ENCODE measurements at places on chromosomes 2 and 18.

DNA sequence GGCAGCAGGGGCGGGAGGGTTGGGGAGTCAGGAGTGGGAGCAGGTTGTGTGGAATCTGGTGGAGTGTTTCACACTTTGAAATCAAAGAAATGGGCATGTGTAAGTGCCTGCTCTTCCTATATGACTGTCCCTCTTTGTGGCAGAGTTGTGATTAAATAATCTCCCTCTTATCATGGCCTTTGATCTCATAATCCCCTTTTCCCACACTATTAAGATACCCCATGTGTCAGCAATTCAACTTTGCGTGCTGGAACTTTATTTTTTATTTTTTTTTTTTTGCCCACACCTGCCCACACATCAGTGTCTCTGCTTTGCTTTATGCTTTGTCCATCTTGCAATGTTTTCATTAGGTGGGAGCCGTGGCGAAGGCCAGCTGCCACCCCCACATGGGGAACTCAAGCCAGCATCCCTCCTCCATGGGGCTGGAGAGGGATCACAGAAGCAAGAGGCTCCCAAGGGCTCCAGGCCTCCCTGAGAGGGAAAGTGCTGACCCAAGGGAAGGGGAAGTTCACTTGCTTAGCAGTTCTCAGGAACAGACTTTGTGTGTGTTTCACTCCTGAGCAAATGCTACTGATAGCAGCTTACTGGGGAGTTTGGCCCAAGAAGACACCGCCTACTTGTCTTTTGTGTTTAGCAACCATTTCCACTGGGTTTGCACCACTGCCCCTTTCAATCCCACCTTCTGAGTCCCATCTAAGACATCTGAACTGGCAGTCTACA is 243.4 kb downstream of the BCL11A start:
- DNase-seq, result no peak

DNA sequence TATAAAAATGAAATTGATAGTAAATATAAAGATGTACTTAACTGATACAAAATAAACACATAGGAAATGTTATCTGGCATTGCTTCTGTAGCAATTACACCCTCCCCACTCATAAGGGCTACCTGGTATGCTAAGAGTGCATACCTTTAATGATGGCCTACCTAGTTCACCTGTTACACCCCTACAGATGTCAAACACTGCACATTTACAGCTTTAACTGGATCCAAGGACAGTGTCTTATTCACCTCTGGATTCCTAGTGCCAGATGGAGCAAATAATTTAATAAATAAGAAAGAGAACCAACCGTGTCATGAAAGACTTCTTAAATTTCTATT is 15.3 kb upstream of the SEC11C start:
- no peak for DNase-seq

DNA sequence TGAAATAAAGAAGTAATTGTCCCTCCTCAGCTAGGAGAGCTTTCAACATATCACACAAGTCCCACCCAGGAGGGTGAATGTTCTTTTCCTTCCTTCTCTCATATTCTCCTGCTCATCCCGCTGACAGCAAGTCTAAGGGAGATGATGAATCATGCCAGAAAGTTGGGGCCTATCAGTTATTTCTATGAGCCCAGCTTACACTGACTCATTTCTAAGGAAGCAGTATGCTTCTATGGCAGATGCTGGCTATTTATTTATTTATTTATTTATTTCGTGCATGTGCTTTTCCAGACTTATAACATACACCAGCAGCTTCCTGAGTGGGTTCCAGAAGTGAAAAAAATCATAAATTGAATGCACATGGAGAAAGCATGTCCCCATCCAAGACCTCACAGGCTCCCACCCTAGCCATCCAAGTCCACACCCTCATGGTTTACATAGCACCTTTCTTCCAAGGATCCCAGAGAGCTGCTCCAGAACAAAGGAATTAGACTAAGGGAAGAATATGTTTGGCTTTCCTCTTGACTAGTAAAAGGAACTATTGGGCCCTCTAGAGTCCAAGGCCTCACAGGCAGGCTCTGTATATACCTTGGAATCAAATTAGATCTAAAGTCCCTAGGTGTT is 1074.2 kb upstream of the ZEB2 start:
- no peak for DNase-seq

DNA sequence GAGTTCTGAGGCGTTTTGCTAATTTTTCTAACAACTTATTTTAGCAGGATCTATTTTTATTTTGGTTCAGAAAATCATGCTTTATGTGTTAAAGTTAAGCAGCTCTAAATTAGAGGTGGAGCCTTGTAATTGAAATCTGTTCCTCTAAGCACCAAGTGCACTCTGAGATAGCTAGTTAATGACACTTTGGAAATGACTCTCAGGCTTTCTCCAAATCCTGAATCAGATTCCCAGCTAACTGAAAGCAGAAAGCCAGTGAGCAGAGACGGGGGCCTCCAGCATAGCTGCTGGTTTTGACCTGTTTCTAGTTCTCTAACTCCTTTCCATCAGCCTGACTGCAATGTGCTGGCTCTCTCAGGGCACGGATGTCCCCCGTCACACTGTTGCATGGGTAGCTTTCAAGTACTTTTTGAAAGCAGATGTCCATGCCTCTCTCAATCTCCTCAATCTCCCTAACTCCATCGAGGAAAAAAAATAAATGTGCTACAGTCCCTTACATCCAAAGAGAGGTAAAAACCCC is 326.5 kb downstream of the SATB2 start:
- no peak for DNase-seq

DNA sequence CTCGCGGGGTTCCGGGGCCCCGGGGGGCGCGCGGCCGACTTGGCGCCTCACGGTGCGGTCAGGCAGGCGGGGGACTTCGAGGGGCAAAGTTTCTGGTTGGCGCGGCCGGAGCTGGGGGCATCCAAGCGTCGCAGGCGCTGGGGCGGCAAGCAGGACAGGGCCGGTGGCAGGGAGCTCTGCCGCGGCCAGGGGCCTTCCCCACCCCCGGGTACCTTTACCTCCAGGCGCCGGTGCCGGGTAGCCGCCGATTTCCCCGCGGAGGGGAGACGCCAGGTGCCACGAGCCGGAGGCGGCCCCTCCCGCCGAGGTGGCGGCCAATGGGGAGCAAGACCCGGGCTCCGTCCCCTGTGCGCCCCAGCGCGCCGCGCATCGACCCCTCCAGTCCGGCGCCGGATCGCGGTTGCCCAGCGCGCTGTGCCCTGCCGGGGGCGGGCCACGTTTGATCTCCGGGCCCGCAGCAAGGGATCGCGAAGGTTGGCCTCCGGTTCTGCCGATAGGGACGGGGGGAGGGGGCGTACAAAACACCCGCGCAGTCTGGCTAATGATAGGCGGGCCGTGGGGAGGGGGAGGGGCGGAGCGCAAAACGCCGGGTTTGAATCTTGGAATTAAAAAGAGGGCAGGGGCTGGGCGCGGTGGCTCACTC is at the start of gene ST8SIA5:
TSS of gene ST8SIA5 (minus strand) at position 495 of the 643 bp plus-strand sequence. CDS start 545 bp downstream, outside the sequence.
- DNase-seq, result no peak

- DNase-seq, result no peak
Observed at GRCh38 chr2:236673126-236673822, 103.6 kb downstream of the ACKR3 start.

DNA sequence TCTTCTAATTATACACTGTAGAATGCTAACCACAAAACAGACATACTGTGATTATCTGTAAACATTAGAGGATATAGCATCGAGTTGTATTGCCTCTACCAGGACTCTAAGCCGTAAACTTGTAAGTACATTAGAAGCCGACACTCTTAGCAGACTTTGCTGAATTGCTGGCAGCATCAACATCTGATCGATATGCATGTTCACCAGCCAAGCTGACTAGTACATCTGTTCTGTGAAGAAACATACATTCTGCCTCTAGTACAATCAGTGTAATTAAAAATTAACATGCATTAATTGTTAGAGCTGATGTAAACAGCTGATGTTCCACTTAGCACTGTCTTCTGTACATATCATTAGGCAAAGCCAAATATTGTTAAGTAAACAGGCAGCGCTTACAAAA is 502.2 kb downstream of the NR4A2 start:
- no peak for DNase-seq

- no peak for DNase-seq
Observed at GRCh38 chr2:169822036-169822435, 2.7 kb downstream of the METTL5 start.

- DNase-seq, result no peak
Observed at GRCh38 chr18:9738266-9738969, 30.3 kb downstream of the RAB31 start.

GRCh38 chr18:37565977-37566478 is 430 bp upstream of the CELF4 start:
- DNase-seq, result no peak

DNA sequence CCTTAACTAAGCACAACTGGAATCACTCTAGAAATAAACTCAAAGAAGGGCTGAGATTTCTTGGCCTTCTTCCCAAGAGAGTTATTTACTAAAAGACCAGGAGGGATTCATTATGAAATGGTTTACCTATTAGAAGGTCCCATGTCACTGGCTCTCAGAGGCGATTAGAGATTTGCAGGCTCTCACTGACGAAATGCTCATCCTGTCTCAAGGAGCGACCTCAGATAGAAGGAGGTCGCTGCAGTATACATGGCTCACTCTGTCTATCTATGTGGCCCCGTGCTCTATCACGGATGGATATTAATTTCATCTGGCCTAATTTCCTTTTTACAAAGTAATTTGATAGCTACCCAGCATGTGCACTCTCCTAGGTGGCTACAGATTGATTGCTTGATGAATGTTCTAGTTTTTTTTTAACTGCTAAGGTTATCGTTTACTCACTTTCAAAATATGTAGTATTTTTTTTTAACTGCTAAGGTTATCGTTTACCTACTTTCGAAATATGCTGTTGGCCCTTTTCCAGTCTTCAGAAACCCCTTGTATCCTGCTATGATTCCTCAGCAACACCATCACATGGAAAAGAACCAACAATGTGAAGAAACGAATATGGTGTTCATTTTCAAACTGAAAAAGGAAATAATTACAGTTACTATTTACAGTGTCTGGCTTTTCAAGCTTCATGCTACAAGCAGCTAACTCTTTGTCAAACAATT is 9.1 kb downstream of the SMIM21 start:
- no peak for DNase-seq

GRCh38 chr2:226295123-226295522 is 504.5 kb downstream of the IRS1 start:
- no peak for DNase-seq

DNA sequence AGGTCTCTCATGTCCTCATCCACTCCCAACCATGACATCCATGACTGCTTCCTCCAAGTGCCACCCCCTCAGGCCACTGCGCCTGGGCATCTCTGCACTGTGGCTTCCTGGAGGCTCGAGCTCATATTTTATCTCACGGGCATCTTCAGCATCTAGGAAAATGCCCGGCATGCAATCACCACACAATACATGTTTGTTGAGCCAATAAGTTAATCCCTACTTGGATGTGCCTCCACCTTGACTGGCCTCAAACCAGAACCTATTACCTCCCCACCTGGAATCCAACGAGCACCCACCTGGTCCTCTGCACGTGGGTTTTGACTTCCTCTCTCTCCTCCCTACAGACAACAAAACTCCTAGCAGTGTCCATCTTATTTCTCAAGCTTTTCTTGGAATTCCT is 198.9 kb upstream of the REV1 start:
- DNase-seq, result no peak

DNA sequence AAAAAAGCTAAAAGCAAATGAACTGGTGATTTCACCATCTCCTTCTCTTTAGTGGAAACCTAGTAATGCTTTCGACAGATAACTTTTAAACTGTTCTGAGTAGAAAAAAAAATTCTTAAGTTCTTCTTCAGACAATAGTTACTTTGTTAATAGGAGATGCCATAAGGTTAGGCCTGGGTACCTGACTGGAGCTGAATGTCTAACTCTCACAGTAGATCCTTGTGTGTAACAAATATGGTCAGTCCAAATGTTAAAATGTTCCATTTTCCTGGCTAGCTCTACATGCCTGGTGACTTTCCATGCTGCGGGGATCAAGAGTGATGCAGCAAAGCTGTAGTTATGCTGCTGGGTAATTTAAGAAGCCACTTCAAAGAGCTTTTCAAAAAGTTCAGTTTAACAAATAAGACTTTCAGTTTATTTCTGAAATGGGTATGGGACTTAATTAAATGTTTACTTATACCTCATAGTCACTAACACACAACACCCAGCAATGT is 264.0 kb upstream of the SESTD1 start:
- no peak for DNase-seq

GRCh38 chr2:64837925-64838641 is 151.1 kb upstream of the SLC1A4 start:
- DNase-seq, result no peak

DNA sequence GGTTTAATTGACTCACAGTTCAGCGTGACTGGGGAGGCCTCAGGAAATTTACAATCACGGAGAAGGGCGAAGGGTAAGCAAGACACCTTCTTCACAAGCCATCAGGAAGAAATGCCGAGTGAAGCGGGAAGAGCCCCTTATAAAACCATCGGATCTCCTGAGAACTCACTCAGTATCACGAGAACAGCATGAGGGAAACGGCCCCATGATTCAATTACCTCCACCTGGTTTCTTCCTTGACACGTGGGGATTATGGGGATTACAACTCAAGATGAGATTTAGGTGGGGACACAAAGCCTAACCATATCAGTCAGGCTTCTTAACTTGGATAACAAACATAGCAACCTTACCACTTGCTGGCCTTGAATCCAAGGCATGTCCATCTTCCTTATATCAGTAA is 289.0 kb upstream of the STON1 start:
- DNase-seq, result no peak

GRCh38 chr18:74478880-74479279 is 17.3 kb upstream of the CNDP2 start:
- DNase-seq, result no peak

DNA sequence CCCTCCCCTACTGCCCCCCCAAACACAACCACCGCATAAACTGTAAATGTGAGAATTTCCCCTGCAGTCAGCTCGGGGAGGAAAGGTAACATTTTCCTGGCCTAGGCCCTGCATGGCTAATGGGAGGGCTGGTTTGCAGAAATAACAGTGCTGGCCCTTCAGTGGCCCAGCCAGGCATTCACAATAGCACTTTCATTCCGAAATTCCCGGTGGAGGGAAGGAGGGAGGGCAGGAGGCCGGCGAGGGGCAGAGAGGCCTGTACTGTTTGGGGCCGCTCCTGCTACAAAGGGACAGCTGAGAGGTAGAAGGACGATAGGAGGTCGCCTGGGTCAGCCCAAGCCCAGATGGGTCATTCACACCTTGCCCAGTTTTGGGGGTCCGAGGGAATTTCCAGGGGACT is 11.3 kb downstream of the CYP26B1 start:
- DNase-seq, result no peak

DNA sequence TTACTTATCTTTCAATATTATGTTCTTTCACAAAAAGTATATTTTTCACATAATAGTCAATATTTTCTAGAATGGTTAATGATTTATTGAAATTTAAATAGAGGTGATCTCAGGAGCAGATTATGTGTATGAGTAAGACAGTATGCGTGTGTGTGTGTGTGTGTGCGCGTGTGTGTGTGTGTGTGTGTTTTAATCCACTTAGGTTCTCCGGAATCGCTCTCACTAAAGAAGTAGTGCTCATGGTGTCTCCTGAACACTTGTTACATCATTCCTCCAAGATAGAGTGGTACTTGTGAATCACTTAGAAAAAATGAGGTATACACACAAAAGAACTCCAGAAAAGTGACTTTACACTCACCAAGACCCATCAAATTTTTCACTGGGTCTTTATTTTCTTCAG is 91.0 kb upstream of the KCNH7 start:
- DNase-seq, result no peak
